ENCODE measurements at places on chromosomes 3 and 15.

- DNase-seq = no peak
Measured at GRCh38 chr15:87167055-87167454, 1087.4 kb downstream of the AGBL1 start.

DNA sequence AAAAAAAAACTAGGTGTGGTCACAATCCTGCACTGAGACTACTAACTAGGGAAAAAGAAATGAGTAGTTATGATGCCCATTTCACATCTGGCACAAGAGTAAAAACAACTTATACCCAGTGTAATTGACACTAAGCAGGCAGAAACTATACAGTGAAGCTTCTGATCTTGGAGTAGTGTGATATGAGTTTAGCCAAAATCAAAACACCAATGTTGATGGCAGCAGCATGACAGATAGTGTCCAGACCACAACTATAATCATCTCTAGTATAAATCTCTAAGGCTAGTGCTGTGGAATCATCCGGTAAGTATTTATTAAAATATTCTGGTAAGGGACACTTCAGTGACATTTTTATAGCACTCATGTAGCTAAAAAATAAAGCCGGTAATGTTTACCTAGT is 108.5 kb upstream of the EPHA6 start:
- no peak for DNase-seq

GRCh38 chr15:65578904-65579728 is 31.8 kb downstream of the INTS14 start:
- no peak for DNase-seq

DNA sequence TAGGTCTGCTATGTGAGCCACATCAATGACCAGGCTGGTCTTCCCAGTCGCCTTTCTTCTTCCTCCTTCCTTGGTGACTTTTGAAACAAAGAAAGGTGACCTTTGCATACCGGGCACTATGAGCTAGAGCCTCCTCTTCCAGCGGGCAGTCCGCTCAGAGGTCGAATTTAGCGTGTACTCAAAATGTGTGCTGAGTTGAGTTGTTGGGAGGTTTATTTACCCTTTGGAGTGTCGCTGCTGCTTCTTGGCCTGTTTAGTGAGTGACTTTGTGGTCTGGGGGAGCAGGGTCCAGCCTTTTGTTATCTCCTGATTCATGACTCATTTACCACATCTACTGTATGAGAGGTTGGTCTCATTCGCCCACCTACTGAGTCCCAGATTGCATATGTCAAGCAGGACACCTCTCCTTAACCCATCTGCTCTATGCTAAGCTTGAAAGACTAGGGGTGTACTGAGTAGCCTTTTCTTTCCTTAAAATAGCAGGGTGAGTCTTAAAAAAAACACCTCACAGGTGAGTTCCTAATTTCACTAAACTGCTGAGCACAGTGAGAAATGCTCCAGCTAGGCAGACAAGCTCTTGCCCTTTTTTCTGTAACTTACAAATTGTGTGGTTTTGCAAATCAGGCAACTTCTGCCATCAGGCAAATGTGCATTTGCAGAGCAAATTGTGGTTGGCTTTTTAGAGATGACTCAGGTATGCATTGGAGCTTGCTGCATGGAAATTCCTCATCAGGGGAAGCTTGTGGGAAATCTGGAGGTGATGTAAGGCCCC is 3.2 kb upstream of the SIAH2 start:
- no peak for DNase-seq

- DNase-seq = no peak
Measured at GRCh38 chr3:70933105-70933810, 620.8 kb upstream of the MDFIC2 start.

Data from AG04449 (cell line).